ENCODE measurements at places on chromosomes 11 and 22.

DNA sequence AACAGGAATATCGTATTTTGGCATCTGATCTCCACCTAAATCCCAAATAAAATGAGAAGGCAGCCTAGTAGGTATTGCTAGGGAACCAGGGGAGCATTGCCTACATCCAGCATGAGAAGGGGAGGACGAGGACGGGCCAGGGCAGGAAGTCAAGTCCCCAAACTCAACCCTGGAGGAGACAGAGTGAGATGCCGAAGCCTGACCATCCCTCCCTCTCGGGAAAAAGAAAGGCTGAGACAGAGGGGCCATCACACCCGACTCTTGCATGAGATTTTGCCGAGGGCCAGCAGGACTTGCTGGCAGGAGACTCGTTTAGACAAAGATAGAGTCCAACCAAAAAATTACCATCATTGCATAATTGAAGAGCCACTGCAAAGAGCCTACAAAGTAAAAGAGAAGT is 50.2 kb upstream of the SPATA19 start:
- DNase-seq = no peak

GRCh38 chr11:69215784-69216415 is 60.2 kb downstream of the SMIM38 start:
- no peak for DNase-seq

GRCh38 chr11:35277827-35278226 is 138.9 kb downstream of the CD44 start:
- DNase-seq = no peak

GRCh38 chr22:33919391-33920196 is 682 bp downstream of the LARGE1 start:
- no peak for DNase-seq

- DNase-seq = no peak
These were observed 10.2 kb upstream of the TBC1D10A start for GRCh38 chr22:30336752-30337460.

- no peak for DNase-seq
These were observed 1.1 kb downstream of the FCHSD2 start for GRCh38 chr11:73141031-73141308.

DNA sequence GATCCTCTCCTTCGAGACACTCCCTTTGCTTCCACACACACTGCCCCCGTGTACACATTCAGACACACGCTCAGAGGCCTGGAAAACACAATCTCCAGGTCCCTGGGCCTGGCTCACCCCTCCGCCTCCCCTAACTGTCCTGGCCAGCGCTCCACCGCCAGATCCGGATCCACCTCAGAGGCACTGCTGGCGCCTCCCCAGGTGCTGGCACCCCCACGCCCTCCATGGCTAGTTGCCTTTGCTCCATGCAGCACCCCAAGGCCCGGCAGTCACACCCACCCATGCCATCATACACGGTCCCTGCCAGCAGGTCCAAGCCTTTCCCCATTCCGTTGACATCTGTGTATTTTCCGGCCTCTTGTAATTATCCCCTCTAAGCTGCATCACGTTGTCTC is 11.1 kb downstream of the SPTBN2 start:
- no peak for DNase-seq

GRCh38 chr11:27520226-27520625 is 13.7 kb upstream of the LIN7C start:
- no peak for DNase-seq

- DNase-seq = no peak
These were observed 11.1 kb downstream of the CERK start for GRCh38 chr22:46726986-46727317.

DNA sequence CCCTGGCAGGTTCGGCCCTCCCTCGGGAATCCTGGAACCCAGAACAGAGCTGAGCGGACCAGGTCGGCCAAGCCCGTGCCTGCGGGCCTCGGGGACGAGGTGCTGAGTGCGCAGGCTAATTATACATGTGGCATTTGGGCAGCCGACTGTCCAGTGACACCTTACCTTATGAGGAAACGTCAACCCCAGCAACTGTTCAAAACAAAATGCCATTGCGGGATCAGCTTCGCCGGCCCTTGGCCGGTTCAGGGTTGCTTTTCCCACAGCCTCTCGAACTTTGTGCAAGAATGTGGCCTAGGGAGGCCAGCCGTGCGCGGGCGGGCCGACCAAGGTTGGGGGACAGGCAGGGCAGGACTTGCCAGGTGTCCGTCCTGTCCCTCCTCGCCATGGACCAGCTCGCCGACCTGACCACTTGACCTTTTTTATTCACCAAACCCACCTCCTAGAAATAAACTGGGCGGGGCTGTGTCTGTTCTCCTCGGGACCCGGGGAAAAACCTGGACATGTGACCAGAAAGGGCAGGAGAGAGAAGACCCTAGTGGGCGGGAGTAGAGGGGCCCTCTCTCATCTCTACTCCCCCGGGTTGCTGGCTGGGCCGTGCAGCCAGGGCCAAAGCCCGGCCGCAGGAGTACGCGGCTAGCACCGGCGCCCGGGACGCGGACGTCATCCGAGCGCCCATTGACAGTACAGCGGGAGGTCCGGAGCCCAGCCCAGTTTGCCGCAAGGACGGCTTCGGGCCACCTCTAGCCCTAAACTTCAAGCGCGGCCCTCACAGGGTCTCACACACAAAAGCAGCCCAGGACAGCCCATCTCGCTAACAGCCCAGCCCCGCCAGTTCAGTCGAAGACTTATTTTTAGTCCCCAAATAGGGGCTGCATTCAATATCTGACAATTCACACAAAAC is 134.3 kb upstream of the C11orf58 start:
- DNase-seq = no peak

GRCh38 chr22:45934659-45935341 is 42.2 kb downstream of the WNT7B start:
- no peak for DNase-seq

DNA sequence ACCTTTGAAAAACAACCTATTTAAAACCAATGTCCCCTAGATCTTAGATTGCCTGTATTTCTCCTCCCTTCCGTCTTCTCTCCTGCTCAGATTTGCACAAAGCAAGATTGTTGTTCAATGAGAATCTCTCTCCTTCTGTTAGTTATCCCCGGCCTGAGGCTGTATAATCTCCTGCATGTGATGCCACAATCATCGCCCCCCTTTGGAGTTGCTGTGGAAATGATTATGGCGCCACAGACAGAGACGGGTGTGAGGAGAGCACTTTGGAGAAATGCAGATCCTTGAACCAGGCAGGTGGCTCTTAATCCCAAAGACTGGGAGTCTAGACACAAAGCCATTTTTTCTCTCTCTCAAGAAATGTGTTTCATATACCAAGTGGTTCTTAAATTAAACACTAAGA is 941.3 kb downstream of the OPCML start:
- no peak for DNase-seq

- no peak for DNase-seq
These were observed 21.3 kb downstream of the CBX7 start for GRCh38 chr22:39130892-39131855.

GRCh38 chr11:103699216-103699615 is 337.2 kb upstream of the DDI1 start:
- no peak for DNase-seq

DNA sequence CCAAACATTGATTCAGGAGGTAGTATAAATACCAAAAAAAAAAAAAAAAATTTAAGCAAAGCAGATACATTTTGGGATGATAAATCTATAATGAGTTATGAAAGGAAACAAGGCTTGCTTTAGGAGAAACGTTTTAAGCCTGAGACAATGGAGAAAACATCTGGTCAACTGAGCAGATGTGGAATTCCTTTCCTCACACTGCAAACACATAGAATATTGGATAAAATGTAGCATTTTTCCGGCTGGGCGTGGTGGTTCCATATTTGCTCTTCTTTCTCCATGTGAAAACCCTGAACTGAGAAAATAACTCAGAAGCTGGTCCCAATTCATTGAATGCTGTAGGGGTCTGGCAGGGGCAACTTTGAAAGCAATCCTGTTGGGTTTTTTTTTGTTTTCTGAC is 33.9 kb downstream of the ENDOD1 start:
- DNase-seq = no peak

DNA sequence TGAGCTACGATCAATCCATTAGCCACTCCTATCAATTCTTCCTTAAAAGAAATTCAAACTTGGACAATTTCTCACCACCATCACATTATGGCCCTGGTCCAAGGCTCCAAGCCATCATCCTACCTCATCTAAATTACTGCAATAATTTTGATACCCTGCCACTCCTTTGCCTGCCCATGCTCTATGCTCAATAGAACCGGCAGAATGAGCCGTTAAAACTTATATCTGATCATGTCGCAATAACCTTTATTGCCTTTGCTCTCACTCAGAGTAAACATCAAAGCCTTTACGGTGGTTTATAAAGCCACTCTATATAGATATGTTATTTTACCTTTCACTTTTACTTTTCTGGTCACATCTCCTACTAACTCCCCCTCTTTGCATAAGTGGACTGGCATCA is 2392.1 kb upstream of the RAG2 start:
- DNase-seq = no peak

DNA sequence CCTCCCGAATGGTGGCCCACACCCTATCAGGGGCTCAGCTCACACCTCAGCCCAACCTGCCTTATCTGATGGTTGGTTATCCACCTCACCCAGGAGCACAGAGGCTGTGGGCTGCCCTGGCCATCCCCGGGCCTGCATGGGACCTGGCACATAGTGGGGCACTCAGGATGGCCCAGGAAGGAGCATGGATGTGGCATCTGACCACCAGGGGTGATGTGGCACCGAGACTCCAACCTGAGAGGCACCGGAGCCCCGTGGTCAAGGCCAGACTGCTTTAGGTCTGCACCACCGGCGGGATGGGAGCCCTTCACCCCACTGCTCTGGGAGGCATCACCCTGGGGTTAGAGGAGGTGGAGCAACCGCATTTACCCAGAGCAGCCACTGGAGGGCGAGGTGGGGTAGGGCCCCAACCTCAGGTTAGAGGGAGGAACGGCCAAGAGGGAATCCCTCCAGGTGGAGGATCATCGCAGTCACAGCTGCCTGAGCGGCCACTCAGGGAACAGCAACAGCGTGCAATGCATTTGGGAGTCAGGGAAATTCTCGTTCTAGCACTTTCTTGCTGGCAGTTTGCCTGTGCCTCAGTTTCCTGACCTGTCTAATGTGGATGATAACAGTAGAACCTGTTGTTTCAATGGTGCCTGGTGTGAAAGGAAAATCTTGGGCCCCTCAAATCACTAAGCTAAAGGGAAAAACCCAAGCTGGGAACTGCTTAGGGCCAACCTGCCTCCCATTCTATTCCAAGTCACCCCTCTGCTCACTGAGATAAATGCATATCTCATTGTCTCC is 52.9 kb upstream of the CARS1 start:
- peak; percentile 35 for DNase-seq

DNA sequence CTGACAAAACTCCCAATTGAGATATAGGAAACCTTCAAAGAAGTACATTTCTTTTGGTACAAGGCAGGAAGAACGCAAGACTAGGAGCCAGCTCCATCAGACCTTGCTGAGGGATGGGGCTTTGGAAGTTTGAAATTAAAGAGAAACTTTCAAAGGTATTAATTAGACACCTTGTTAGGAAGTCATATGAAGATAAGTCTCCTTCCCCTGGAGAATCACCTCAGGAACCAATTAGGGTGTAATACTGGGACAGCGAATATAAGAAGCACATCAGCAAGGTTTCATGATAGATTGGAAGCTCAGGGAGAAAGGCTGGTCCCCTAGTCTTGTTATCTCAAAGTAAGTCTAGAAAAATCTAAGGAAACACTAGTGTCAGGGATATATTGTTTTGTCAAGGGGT is at the start of gene OR9Q2:
TSS of gene OR9Q2 (plus strand) at position 301 of the 400 bp plus-strand sequence. CDS start 1,421 bp downstream, outside the sequence.
- no peak for DNase-seq

GRCh38 chr11:45021692-45022141 is 71.0 kb upstream of the TP53I11 start:
- no peak for DNase-seq

- DNase-seq = peak; percentile 68
These were observed 106.8 kb upstream of the CLMP start for GRCh38 chr11:123301696-123302400.

GRCh38 chr11:13364388-13364787 is 86.8 kb downstream of the BMAL1 start:
- no peak for DNase-seq

- DNase-seq = no peak
These were observed 18.6 kb downstream of the DDI1 start for GRCh38 chr11:104054911-104055529.

- no peak for DNase-seq
These were observed 31.0 kb downstream of the ZBED4 start for GRCh38 chr22:49884503-49885260.

- DNase-seq = peak; percentile 28
These were observed 97.3 kb downstream of the PDHX start for GRCh38 chr11:35013514-35014233.

DNA sequence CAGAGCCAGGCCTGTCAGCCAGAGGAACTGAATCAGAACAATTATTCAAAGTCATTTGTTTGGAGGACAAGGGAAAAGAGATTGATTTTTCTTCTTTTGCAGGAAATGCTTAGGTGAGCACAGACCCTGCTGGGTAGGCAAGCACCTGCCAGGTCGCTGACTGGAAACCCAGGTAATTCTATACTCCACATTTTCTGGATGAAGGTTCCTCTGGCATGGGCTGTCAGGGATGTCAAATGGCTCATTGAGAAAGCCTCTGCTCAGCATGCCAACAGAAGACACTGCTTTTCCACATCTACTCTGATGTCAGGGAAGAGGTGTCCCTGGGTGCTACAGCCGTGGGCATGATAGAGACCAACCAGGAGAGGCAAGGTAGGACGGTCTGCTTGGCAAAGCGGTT is 166.7 kb upstream of the SYN3 start:
- no peak for DNase-seq

DNA sequence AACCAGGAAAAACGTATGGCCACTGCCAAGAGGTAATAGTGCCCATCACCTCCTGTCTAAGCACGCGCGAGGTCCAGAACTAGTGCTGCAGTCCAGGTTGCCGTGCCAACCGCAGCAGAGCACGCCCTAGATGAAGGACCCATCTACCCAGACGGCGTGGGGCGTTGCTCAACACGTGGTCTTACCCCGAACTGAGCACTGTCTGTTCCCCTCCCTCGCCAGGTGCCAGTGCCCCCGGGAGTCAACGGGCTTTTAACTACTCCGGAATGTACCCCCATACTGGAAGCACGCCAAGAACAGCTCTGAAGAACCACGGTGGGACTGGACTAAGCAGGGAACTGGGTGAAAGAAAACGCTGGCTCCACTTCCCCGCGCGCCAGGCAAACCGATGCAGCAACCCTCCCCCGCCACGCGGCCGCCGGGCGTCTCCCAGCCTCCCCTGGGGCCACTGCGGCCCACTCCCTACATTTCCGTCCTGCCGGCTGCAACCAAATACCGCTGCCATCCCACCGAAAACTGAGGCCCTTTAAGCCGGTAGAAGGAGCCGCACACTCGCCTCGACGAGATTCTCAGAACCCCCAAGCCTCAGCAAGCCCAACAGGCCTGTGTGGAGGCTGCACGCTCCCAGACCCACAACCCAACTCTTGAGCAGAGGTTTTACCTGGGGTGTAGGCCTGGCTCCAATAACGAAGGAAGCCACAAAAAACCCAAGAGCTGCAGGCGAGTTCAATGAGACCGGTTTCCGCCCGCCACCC is at the start of gene HSPA8:
TSS of gene HSPA8 (minus strand) at position 734 of the 755 bp plus-strand sequence. CDS start 812 bp downstream, outside the sequence.
- DNase-seq = peak; percentile 75

DNA sequence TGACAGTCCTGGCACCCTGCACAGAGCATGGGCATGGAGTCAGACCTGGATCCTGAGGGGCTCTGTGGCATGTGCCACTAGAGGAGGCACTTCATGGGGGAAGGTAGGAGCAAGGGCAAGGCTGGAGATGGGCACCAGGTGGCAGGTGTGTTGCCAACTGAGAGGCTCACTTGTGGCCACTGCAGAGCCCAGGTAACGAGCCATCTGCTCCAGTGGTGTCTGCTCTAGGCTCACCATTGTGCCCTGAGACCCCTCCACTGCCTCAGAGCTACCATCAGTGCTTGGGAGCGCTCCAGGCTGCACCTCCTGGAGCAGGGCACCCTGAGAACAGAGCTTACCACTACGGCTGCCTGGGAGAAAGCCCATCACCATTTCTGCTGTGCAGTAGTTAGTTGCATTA is 1.3 kb upstream of the ZDHHC8 start:
- DNase-seq = no peak

GRCh38 chr11:45272701-45273100 is 13.4 kb downstream of the SYT13 start:
- no peak for DNase-seq
